Uterine smooth muscle cell (primary cell): ENCODE measurements at places on chromosomes 16 and 17. TPM values are rescaled to one million over a fixed set of nuclear protein-coding genes. Genes with fewer than 3 reads are reported as not detected.

Gene ZSCAN10
- total RNA-seq: not detected in 2 replicates

Gene CCDC78
- total RNA-seq: 4.2 and 4.8 TPM in 2 replicates

Gene PIRT
- total RNA-seq: not detected in 2 replicates

Gene SPATA22
- not detected in 2 replicates for total RNA-seq

Gene HOXB4
- total RNA-seq: 1.00 and 1.1 TPM in 2 replicates

Gene FBXL20
- 13.8 and 21.4 TPM in 2 replicates for total RNA-seq

Gene CCL16
- not detected in 2 replicates for total RNA-seq
